Hematopoietic multipotent progenitor cell treated with erythropoietin and hydrocortisone succinate and interleukin-3 and kit ligand, for 15 days (in vitro differentiated cells): ENCODE measurements at places on chromosomes 3 and 15.

GRCh38 chr3:46460051-46460450 lies 4.7 kb downstream of the LTF start:
- DNase-seq = no peak

GRCh38 chr3:116552246-116552645 lies 107.0 kb upstream of the LSAMP start:
- DNase-seq = no peak

- DNase-seq = no peak
These were observed 155.4 kb downstream of the ADAMTSL3 start for GRCh38 chr15:83809345-83809744.

DNA sequence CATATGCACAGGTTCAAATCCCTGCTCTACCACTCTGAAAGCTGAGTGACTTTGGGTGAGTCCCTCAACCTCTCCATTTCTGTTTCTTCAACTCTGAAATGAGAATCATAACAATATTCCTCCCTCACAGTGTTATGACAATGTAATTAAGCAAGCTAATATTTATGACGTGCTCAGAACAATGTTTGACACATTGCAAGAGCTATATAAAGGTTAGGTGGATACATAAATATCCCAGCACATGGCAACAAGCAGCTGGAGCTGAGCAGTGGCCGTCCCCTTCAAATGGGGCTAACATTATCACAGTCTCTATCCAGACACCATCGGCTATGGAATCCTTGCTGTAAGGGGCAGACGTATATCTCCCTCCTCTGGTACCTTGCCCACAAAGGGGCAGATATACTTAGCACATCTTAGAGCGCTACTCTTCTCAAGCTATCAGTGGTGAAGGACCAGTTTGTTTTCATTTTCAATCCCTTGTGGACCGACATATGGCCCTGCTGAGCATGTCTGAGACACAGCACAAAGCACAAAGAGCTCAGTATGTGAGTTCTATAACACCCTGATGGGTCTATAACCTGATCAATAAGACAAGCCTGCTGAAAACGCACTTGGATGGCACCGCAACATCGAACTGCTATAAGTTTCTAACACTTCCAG lies 80.9 kb downstream of the PRICKLE2 start:
- DNase-seq = no peak

- no peak for DNase-seq
These were observed 45.2 kb downstream of the TMEM108 start for GRCh38 chr3:133083395-133083794.

DNA sequence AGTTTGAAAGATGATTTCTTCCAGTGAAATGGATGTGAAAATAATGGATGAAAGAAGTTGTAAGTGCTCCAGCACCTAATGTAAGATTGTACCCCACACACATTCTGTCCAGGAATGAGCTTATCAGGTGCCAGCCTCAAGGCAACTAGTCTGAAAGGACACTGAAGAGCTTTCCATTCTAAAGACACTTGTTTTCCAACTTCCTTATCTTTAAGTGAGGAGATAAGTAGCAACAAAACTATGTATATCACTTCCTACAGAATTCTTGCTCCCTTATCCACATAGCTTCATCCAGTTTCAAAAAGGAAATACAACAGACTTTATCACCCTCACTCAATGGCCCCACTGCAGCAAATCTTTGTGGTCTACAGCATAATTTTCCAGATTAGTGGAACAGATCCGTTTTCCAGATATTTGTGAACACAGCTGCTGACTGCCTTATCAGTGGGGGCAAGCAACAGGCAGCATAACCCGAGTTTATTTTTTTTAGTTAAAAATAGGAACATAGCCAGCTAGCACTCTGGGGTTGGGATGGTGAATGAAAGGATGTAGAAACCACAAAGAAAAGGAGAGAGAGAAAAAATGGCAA lies 60.6 kb downstream of the CD200R1L start:
- no peak for DNase-seq

GRCh38 chr3:168824107-168824506 lies 728.4 kb upstream of the GOLIM4 start:
- DNase-seq = no peak

DNA sequence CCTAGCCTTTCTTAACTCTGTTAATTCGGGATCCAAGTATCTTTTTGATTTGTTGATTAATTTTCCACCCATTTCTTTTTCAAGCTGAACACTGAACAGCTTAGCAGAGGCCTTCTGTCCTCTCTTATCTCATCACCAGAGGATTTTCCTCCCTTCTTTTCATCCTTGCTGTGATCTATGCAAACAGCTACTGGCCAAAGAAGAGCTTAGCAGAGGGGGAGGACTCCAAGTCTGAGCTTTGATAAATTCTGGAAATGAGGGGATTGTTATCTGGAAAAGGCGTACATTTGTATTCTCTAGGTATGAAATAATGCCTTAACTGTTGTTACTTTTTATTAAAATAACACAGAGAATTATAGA lies 13.4 kb downstream of the DZIP3 start:
- no peak for DNase-seq

GRCh38 chr15:85750319-85751290 lies 44.1 kb downstream of the KLHL25 start:
- DNase-seq = no peak

GRCh38 chr3:126267169-126267975 lies 87.0 kb upstream of the ALDH1L1 start:
- DNase-seq = no peak

DNA sequence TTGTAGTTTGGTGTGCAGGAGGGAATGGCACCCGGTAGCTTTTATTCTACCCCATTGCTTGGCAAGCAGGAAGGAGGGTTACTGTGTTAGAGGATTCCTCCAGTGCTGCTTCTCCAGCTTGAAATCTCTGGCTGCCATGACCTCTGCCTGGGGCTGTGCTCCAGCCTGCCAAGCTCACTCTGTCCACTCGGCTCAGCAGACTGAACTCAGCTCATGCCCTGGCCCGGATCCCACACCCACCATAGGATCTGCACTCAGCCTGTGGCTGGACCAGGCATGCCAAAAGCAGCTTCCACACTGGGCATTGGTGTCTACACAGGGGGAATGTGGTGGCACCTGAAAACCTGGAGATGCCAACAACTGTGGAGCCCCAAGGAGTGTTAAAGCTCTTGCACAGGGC lies 26.3 kb downstream of the CLDN16 start:
- no peak for DNase-seq

GRCh38 chr3:42846685-42847522 lies 28.8 kb downstream of the CYP8B1 start:
- no peak for DNase-seq

DNA sequence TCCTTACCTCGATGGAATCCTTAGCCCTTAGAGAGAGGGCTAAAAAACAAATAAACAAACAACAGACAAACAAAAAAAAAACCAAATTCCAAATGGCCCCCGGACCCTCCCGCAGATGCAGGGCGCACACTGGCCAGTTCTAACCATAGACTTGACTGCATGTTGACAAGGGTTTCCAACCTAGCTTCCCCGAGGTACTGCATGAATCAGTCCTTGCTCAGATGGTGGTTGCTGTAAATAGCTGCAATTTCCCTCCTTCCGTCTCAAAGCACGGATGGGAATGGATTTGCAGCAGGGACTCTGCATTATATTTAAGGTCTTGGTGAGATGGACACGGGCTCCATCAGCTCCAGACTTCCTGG lies 162.8 kb downstream of the CD47 start:
- DNase-seq = no peak

- DNase-seq = no peak
These were observed 28.8 kb upstream of the CCDC50 start for GRCh38 chr3:191300422-191300821.

DNA sequence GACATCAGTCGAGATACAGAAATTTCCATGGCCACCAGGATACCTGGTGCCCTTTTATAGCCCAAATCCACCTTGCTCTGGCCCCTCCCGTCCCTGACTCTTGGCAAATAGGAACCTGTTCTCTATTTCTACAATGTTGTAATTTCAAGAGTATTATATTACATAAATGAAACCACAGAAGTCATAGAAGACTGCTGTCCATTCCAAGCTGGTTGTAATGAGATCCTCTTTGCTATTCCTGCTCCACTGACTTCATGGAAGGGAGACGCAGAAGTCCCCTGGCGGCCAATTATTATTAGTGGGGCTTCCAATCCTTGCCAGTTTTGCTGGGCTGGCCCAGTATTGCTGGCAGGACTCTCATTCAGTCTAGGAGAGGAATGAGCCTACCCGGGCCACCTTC lies 26.6 kb downstream of the DCP1A start:
- no peak for DNase-seq

- no peak for DNase-seq
These were observed 16.9 kb upstream of the FAM81A start for GRCh38 chr15:59420986-59421618.

GRCh38 chr3:133113526-133113925 lies 75.3 kb downstream of the TMEM108 start:
- DNase-seq = no peak

GRCh38 chr3:141366285-141367037 lies 1.8 kb upstream of the ZBTB38 start:
- no peak for DNase-seq

DNA sequence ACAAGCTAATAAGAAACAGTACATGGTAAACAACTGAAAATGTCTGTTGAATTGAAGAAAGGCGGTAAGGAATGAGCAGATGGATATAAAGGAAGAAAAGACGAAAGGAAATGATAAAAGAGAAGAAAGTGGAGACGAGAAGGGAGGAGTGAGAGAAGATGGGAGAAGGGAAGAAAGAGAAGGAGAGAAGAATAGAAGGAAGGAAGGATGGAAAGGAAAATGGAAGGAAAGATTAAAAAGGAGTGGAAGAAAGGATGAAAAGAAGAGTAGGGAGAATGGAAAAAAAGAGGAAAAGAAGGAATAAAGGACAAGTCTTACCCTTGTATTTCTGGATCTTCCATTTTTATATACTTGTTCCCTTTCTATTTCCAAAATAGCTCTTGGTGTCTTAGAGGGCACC lies 17.7 kb downstream of the CPNE4 start:
- no peak for DNase-seq

- peak; percentile 6 for DNase-seq
These were observed 27.3 kb upstream of the FGD5 start for GRCh38 chr3:14791343-14791945.

- DNase-seq = no peak
These were observed 865.9 kb upstream of the CADM2 start for GRCh38 chr3:84092907-84093306.

GRCh38 chr3:133368371-133369067 lies 31.3 kb upstream of the BFSP2 start:
- no peak for DNase-seq

DNA sequence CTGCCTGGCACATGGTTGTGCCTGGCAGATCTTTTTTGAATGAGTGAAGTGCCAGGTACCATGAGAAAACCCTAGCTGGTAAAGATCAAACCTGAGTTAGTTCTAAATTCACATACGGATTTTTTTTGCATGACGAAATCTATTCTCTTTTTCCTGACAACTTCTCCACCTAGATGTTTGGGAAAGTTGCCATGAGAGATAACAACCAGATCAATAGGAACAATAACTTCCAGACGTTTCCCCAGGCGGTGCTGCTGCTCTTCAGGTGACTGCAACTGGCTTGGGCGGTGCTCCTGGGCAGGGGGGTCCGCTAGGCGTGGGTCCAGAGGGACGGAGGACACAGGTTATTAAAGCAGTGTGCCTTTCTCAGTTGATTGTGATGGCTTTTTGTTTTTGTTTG lies 71.8 kb downstream of the CHDH start:
- no peak for DNase-seq

DNA sequence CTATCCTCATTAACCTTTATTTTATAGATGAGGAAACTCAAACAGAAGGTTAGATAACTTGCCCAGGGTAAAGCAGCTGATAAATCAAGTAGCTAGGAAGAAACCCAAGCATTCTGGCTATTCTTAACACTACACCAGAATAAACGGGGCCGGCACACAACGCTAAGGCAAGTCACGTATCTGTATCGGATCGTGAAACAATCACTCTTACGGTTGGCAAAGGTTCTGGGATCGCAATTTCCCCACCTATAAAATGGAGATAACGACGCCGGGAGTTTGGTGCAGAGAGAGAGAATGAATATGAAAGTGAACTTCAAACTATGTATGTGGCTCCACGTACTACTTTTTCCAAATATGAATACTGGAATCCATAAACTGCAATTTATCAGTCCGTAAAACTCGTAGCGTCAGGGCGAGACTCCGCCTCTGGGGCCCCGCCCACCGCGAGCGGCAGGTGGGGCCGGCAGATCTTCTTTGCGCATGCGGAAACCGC lies 252 bp upstream of the ARMC8 start:
- peak; percentile 94 for DNase-seq

DNA sequence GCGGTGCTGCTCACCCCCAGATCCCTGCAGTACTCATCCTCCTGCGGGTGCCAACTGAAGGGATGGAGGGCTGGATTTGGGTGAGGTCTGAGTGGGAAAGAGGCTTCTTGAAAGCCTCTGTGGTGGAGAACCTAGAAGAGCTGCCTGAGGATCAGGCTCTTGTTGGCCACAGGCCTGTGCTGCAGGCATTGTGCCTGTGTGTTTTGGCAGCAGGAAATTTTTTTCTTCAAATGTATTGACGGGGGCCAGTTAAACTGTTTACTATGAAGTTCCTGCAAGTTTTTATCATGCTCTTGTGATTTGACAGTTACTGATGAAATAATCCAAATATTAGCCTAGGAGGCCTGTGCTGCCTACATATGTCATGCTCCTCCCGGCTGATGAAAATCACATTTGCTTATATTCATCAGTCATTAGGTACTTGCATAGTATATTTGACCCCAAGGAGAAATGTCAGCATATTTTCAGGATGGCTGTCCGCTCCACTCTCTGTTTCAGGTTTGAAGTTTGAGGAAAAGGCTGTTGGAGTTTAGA lies 103.1 kb downstream of the THSD4 start:
- DNase-seq = no peak
